ENCODE measurements at places on chromosomes 7 and 10.

GRCh38 chr10:101807158-101807557, 11.1 kb downstream of the OGA start:
- DNase-seq = no peak

DNA sequence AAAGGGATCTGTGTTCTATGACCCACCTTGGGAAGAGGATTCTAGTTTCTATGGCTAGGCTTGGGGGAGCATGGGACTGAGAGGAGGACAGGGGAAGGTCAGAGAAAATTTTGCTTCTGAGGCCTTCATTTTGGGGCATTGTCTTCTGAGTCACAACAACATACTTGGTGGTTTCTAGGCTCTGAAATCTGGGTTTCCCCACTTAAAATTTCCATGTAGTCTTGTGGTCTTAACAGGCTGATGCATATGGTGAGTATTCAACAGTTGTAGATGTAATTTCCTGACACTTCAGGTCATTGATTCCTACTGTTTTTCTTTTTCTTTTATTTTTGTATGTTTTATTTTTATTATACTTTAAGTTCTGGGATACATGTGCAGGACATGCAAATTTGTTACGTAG, 88.5 kb downstream of the ANKRD7 start:
- DNase-seq = no peak

GRCh38 chr10:133616371-133617130, 10.0 kb downstream of the FRG2B start:
- no peak for DNase-seq

GRCh38 chr10:22676435-22676834, 37.9 kb downstream of the PIP4K2A start:
- no peak for DNase-seq

GRCh38 chr7:116354546-116355423, 144.4 kb downstream of the TES start:
- DNase-seq = no peak

GRCh38 chr10:97047788-97048187, 138.0 kb downstream of the SLIT1 start:
- no peak for DNase-seq

DNA sequence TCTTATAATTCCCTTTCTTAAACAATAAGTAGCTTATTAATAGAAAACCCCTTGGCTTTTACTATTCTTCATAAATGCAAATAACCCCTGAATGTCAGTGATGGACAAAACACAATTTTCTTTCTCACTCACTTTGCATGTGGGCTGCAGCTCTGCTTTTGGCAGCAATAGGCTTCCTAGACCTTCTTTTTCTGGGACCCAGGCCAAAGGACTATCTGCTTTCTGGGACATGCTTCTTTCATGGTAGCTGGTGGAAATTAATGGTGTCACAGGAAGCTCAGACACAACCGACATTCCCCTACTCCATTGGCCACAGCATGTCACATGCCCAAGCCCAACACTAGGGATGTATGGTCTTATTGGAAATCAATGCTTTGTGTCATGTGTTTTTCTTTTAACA, 134.3 kb upstream of the MDFIC start:
- no peak for DNase-seq

GRCh38 chr10:127429601-127430312, 119.4 kb upstream of the NPS start:
- no peak for DNase-seq

DNA sequence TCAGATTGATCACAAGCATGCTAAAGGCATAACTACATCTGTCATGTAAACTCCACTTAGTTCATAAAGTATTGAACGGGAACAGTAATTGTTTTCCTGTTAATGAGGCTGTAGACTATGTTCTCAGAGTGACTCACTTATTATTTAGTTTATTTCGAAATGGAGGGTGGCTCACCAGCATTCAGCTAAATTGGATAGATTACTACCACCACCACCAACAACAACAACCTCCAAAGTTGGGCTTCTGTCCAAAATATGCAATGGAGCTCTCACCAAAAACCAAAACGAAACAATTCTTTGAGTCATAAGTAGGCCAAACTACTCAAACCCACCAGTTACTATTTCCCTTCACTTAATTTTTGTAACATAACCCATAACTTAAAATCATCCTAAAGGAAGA, 127.9 kb upstream of the NRBF2 start:
- no peak for DNase-seq

- DNase-seq = no peak
Measured at GRCh38 chr10:132329565-132330485, 2.2 kb upstream of the LRRC27 start.

DNA sequence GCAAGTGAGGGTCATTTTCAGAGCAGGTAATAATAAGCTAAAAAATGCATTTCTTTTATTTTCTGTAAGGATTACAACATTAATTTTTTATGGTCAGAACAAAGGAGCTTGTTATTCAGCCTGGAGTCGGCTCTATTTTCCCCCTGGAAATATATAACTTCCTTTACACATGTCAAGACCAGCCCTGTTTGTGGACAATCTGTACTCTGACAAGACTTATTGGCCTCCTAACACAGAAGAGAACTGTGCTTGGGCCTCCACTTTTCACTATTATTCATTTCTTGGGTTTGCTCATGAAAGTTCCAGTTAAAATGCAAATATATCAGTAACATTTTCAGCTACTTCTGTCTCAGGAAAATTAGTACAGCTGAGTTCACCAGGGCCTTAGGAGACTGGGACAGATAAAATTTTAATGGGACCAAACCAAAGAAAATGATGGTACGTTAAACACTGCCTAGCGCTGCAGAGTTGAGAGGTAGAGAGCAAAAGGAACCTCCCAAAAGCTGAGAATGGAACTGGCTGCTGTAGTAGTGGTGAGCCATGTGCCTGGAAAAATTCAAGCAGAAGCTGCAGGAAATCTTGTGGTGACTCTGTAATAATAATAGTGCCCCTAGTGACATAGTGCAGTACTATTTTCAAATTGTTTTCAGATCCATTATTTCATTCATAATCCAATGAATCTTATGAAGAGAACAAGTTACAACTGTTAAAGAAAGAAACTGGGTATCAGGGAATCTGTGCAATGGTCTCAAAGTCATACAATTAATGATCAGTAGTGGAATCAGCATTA, 227.2 kb upstream of the KIAA1217 start:
- DNase-seq = no peak

GRCh38 chr7:108716783-108717182, 147.1 kb downstream of the DNAJB9 start:
- no peak for DNase-seq

- no peak for DNase-seq
Measured at GRCh38 chr10:92758594-92758993, 68.8 kb downstream of the HHEX start.

- no peak for DNase-seq
Measured at GRCh38 chr7:69693042-69693441, 94.8 kb downstream of the AUTS2 start.

- no peak for DNase-seq
Measured at GRCh38 chr7:94160719-94161435, 156.7 kb upstream of the BET1 start.

DNA sequence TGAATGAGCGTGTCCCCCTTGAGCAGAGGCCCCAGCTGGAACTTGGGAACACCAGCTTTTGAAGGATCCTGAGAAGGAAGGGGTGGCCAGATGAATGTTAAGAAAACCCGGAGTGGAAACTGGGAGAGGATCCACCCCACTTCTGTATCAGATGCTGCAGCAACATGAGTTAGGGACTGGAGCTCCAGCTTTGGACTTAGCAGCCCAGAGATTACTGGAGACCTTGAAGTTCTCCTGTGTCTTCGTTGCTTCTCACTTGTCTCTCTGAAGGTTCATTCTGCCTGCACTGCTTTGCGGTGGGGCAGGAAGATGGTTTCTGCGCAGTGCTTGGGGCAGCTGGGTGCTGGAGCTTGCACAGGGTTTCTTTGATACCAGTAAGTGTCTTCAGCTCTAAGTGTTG, 9.3 kb downstream of the TMEM248 start:
- no peak for DNase-seq

GRCh38 chr7:132919771-132920170, 162.1 kb downstream of the CHCHD3 start:
- DNase-seq = no peak

GRCh38 chr7:91050677-91051076, 213.6 kb upstream of the FZD1 start:
- DNase-seq = no peak

- DNase-seq = no peak
Measured at GRCh38 chr7:125833839-125834238, 904.2 kb upstream of the POT1 start.

DNA sequence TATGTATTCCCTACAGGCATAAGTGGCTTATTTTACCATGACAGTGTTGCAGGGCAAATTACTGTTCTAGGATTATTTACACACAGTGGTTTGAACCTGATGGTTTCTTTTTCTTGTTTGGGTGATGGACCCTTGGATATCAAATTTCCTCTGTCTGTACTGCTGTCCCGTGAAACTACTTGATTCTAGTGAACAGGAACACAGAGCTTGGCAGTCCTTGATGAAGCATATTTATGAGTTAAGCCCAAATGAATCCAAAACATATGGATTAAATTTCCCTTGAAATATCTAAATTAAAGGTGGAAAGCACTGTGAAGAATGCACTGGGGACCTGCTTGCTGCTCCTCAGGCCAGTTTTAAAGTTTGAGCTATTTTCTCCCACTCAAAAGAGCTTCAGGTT, 635.3 kb downstream of the INHBA start:
- DNase-seq = no peak

DNA sequence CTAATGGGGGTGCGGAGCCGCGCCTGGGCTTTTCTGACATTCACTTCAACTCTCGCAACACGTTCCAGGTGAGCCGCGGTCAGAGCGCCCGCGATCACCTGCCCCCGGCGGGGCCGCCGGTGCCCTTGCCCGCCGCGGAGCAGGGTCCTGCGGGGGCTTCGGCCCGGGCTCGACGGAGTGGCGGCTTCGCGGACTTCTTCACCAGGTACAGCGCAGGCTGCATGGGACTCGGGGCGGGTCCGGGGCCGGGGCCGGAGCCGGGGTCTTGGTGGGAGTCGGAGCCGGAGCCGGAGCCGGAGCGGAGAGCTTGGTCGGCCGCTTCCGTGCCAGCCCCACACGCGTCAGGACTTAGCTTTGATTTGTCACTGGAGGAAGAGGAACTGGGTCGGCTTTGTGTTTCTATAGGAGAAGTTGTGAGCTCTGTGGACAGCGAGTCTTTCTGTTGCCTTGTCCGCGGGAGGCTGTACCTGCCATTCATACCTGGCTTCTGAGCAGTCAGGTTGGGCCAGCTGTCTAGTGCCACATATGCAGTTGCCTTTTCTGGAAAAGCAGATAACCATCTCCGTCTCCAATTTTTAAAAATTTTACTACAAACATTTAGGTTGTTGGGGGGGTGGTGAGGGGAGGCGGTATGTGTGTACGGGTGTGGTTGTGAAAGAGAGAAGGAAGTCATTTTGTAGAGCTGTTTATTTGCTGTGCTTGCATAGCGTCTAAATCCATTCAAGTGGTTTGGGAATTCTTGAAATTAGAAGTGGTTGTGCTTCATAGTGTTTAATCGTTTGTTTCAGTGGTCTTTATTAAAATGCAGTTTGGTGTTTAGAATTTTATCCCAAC, 1.3 kb downstream of the TBC1D12 start:
- no peak for DNase-seq

GRCh38 chr10:122164023-122164601, 107.0 kb upstream of the BTBD16 start:
- no peak for DNase-seq

GRCh38 chr7:40489844-40490602, 355.2 kb downstream of the SUGCT start:
- DNase-seq = no peak

GRCh38 chr10:131574363-131574706, 262.8 kb upstream of the TCERG1L start:
- DNase-seq = no peak

- DNase-seq = no peak
Measured at GRCh38 chr7:137243741-137244140, 99.8 kb downstream of the PTN start.

GRCh38 chr10:62352356-62352970, 21.7 kb upstream of the ZNF365 start:
- DNase-seq = no peak

- no peak for DNase-seq
Measured at GRCh38 chr10:44386546-44387052, 1.7 kb upstream of the CXCL12 start.

GRCh38 chr7:44348300-44348699, 22.9 kb upstream of the CAMK2B start:
- no peak for DNase-seq

DNA sequence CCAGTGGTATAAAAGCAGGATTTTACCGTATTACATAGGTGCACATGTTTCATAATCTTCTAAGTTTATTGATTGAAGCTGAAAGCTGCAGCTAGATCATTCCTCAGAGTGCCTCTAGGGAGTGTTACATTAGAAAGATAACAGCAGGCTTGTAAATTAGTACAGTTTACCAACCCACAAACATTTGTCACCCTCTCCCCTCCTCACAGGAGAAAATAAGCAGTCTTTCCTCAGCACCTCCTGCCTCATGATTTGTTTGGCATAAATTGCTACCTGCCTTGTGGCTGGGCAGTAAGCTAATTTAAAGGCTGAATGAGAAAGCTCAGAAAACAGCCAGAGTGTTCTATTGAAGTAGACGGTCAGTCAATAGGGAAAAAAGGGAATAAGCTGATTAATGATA, 74.2 kb downstream of the NXPH1 start:
- no peak for DNase-seq

- DNase-seq = no peak
Measured at GRCh38 chr10:75475460-75476182, 44.2 kb downstream of the LRMDA start.

GRCh38 chr7:69845721-69846495, 247.6 kb downstream of the AUTS2 start:
- no peak for DNase-seq

DNA sequence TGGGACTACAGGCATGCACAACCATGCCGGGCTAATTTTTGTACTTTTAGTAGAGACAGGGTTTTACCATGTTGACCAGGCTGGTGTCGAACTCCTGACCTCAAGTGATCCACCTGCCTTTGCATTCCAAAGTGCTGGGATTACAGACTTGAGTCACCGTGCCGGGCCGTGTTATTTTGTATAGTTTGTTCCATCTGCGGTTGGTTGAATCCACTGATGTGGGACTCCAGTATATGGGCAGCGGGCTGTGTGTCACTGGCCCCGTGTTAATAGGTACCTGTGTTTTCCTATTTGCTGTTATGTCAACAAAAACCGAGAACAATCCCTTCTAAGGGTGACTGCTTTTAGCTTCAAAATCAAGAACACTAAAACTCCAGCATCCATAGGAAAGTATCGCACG, 297.6 kb upstream of the PITRM1 start:
- DNase-seq = no peak

- DNase-seq = peak; percentile 69
Measured at GRCh38 chr10:86536294-86536861, 14.8 kb upstream of the WAPL start.

GRCh38 chr10:90089719-90090118, 388.3 kb downstream of the KIF20B start:
- no peak for DNase-seq

DNA sequence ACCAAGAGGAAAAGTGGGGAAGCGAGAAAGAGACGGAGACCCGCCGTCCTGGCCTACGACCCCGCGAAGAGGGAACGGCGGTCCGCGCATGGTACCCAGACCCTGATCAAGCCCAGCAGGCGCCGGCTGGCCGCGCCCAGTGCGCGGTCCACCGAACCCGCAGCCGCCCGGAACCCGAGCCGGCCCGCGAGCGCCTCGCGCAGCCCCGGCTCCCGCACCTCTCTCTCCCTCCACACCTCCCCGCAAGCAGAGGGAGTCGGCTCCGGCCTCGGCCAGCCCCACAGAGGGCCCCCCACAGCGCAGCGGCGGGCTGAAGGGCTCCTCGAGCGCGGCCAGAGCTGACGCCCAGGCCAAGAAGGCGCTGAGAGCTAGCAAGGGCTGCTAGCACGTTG, 164.7 kb downstream of the AGMO start:
- DNase-seq = no peak

GRCh38 chr10:45660876-45661411, 11.6 kb downstream of the ZFAND4 start:
- no peak for DNase-seq

- no peak for DNase-seq
Measured at GRCh38 chr7:149202831-149203231, 7.5 kb downstream of the ZNF282 start.
